ENCODE measurements at places on chromosomes 16 and 17.
A peak's percentile ranks its signal among the peaks of the same experiment; 100 is the strongest.

DNA sequence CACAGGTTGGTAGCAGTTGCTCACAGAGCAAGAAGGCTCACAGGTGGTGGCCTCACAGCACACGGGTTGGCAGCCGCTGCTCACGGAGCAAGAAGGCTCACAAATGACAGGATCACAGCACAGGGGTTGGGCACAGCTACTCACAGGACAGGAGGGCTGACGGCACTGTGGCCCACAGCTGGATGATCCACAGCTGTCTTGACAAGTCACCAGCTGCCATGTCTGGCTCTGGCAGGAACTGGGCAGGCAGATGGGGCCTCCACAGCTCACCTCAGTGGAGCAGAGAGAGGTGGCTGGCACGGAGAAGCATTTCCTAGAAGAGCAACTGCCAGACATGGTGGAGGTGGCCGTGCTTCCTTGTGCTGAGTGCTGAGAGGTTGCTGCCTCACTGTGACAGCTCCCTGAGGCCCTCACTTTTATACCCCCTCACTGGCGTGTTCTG is at the start of gene KRTAP16-1:
TSS of gene KRTAP16-1 (minus strand) at position 392 of the 442 bp plus-strand sequence. CDS start at position 336, 56 bp downstream.
- H3K36me3 ChIP-seq = no peaks in the 10 kb centered on the region
- H3K4me3 ChIP-seq = no peak within 1 kb of the TSS
- H3K4me1 ChIP-seq = no peaks in the 10 kb centered on the region
- H3K27ac ChIP-seq = no peak within 1 kb of the TSS
- DNase-seq = no peak

GRCh38 chr17:22123536-22124281 is 431.4 kb downstream of the KCNJ18 start:
- no peak for DNase-seq
- H3K4me1 ChIP-seq = no peaks in the 10 kb centered on the region
- no peak overlapping the region for H3K27ac ChIP-seq
- H3K36me3 ChIP-seq = no peaks in the 10 kb centered on the region

DNA sequence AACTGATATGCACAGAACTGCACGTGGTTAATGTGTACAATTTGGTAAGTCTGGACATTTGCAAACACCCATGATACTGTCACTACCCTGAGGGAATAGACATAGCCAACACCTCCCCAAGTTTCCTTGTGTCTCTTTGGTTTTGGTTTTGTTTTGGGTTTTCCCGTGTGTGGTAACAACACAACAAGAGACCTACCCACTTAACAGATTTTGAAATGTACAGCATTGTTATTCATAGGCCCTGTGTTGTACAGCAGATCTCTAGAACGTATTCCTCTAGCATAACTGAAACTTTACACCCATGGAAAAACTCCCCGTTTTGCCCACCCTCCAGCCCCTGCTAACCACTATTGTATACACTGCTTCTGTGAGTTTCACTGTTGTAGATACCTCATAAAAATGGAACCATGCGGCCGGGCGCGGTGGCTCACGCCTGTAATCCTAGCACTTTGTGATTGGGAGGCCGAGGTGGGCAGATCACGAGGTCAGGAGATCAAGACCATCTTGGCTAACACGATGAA is 76.3 kb upstream of the TBC1D3K start:
- H3K27me3 ChIP-seq = no peaks in the 10 kb centered on the region
- DNase-seq = no peak
- H3K4me3 ChIP-seq = no peak overlapping the region
- no peaks in the 10 kb centered on the region for H3K4me1 ChIP-seq
- no peaks in the 10 kb centered on the region for H3K36me3 ChIP-seq

DNA sequence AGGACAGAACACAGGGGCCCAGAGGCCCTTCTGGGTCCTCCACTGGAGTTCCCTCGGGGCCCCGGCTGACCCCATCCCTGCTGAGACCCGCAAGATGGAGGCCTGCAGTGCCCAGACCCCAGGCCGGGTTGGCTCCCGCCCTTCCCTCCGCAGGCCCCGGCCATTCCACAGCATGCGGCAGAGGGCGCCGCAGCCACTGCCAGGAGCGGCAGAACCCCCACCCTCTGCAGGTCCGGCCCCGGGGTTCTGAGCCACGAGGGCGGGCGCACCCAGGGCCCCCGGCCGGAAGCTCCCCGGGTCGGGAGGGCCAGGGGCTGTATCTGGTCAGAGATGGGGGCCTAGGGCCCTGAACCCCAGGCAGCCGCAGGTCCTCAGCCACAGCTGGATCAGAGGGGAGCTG is 2.4 kb upstream of the PERCC1 start:
- H3K4me3 ChIP-seq = no peak overlapping the region
- DNase-seq = no peak
- H3K27ac ChIP-seq = no peak overlapping the region
- no peaks in the 10 kb centered on the region for H3K4me1 ChIP-seq
- no peaks in the 10 kb centered on the region for H3K36me3 ChIP-seq
- H3K27me3 ChIP-seq = no peaks in the 10 kb centered on the region

- H3K4me1 ChIP-seq = no peaks in the 10 kb centered on the region
- H3K4me3 ChIP-seq = no peak overlapping the region
- H3K36me3 ChIP-seq = no peaks in the 10 kb centered on the region
- no peak for DNase-seq
- no peak overlapping the region for H3K27ac ChIP-seq
Measured at GRCh38 chr17:45764479-45764878, 19.6 kb upstream of the CRHR1 start.

- no peak overlapping the region for H3K4me3 ChIP-seq
- peak; percentile 85 for DNase-seq
- no peaks in the 10 kb centered on the region for H3K27me3 ChIP-seq
- peak overlapping the region; percentile 65 for H3K27ac ChIP-seq
- no peaks in the 10 kb centered on the region for H3K36me3 ChIP-seq
- H3K4me1 ChIP-seq = peaks cover 8% of the 10 kb centered on the region
Measured at GRCh38 chr16:73172241-73172972, 124.5 kb upstream of the ZFHX3 start.

DNA sequence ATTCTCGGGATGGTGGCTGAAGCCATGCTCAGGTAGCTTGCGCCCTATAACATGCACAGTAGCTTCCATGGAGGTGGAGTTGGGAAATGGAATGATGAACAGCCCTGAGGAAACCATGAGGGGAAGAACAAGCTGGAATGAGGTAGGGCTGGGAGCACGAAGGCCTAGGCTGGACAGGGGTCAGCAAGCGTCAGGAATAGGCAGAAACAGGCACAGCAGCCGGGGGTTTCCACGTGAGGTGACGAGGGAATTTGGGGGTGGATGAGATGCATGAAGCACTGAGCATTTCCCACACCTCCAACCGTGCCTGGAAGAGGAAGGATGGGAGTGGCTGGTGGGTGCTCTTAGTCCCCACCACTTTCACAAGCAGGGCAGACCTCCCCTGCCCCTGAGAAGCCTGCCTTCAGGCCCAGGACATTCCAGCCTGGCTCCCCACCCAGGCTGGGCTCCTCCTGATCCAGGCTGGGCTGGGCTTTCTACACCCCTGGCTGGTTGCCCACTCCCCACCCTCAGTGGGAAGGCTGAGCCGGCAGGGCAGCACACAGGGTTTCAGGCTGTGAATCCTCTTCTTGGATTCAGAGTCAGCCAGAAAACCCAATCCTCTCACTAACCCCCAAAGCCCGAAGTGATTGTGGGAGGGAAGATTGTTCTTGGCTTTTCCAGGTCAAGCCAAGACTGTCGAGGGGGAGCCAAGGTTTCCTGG is 21.9 kb downstream of the PLEKHG4 start:
- no peaks in the 10 kb centered on the region for H3K4me1 ChIP-seq
- H3K27ac ChIP-seq = peak overlapping the region; percentile 68
- H3K27me3 ChIP-seq = no peaks in the 10 kb centered on the region
- H3K4me3 ChIP-seq = no peak overlapping the region
- peak; percentile 73 for DNase-seq

DNA sequence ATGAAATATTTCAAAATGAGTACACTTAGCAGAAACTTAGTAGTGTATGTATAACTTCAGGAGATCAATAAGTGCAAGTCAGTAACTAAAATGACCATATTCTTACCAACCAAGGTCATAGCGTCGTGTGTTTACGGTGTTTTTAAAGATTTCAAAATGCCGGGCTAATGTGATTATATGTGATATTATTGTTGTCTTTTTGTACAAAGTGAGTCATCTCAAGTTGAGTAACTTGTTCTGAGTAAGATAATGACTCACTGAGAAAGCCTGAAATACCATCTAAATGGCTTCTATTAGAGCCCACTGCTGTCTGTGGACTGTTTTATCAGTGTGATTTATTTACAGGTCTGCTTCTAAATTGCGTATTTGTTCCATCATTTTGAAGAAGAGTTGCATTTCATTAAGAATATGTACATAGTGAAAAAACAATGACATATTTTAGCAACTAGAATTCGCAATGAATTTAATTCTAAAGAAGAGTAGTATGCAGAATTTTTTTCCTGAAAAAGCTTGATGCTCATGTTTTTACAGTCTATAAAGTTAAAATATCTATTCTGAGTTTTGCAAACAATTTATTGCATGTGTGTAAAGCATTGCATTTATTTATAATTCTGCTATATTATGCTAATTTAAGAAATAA is 12.7 kb downstream of the KRT12 start:
- H3K4me1 ChIP-seq = no peaks in the 10 kb centered on the region
- H3K36me3 ChIP-seq = no peaks in the 10 kb centered on the region
- DNase-seq = no peak
- no peak overlapping the region for H3K4me3 ChIP-seq

DNA sequence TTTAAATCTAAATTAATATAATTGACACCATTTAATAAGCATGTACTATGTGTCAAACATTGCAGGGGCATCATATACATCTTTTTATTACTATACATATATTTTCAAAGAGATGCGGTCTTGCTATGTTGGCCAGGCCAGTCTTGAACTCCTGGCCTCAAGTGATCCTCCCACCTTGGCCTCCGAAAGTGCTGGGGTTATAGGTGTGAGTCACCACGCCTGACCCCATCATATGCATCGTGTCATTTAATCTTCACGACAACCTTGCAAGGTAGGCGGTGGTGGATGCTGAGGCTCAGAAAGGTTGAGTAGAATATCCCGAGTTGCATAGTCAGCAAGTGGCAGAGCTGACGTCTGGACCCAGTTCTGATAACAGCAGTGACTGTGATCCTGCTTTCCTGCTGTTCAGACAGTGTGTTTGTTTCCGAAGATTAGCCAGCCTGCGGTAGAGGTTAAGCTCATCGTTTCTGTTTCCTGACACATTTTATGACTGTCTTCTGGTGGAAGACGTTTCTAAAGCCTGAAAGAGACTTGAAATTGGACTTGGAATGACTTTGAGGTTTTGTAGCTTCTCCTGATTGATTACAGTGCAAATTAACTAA is 316.6 kb downstream of the SNX29 start:
- H3K4me1 ChIP-seq = no peaks in the 10 kb centered on the region
- H3K27ac ChIP-seq = no peak overlapping the region
- no peaks in the 10 kb centered on the region for H3K36me3 ChIP-seq
- no peak overlapping the region for H3K4me3 ChIP-seq
- H3K27me3 ChIP-seq = no peaks in the 10 kb centered on the region
- DNase-seq = no peak

DNA sequence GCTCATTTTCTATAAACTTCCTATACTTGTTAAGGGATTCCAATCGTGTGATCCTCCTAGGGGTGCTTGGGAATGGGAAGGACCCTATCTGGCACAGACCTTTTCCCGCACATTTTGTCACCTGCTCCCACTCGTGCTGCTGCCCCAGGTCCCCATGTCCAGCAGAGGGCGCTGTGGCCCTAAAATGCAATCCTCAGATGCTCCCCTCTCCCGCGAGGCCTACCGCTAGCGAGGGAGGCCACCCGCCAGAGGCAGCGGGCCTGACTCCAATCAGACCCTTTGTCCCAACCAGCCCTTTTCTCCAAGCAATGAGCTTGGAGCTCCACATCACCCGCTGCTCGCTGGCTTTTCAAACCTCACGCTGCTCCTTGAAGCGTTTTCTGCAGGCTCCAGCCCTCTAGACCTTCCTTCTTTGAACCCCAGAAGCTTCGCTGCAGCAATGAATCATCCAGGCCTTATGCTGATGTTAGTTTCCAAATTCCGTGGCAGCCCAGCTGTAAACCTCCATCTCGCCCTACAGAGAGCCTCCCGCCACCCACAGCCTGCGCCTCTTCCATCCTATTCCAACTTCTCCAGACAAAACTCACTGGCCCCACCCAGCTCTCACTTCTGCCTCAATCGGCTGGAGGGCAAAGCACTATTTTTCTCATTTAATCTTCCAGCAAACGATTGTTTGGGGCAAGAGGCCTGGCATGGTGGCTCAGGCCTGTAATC is 23.6 kb upstream of the FZD2 start:
- H3K36me3 ChIP-seq = no peaks in the 10 kb centered on the region
- no peaks in the 10 kb centered on the region for H3K27me3 ChIP-seq
- no peak overlapping the region for H3K4me3 ChIP-seq
- peak; percentile 87 for DNase-seq

GRCh38 chr17:34113089-34113488 is 142.0 kb upstream of the CCL2 start:
- no peaks in the 10 kb centered on the region for H3K27me3 ChIP-seq
- no peak overlapping the region for H3K27ac ChIP-seq
- H3K4me3 ChIP-seq = no peak overlapping the region
- DNase-seq = no peak
- H3K36me3 ChIP-seq = no peaks in the 10 kb centered on the region

DNA sequence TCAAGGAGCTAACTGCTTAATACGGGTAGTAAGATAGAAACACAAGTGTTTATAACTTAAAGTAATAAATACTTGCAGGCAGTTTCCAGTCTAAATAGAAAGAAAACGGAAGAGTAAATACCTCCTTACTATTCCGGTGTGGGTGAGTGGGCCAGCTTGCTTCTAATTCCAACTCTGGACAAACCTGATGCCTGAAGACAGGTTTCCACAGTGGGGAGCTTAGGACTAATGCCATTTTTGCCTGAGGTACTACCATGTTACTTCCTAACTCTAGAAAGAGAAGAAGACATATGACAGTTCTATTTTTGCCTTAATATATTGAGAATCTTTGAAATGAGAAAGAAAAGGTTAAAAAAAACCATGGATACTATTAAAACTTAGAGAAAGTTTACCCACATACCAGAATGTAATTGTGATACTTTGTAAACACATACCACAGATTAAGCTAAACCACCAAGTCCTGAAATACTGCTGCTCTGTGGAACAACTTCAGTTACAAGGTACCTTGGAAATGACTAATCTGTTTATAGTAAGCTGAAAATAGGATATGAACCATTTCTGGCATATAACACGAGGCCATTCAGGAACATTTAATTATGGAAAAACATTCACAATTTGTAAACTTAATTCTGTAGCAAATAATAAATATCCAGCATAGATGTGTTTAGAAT is 70.2 kb downstream of the ZZEF1 start:
- no peaks in the 10 kb centered on the region for H3K36me3 ChIP-seq
- H3K27ac ChIP-seq = no peak overlapping the region
- no peaks in the 10 kb centered on the region for H3K27me3 ChIP-seq
- DNase-seq = no peak
- no peaks in the 10 kb centered on the region for H3K4me1 ChIP-seq

DNA sequence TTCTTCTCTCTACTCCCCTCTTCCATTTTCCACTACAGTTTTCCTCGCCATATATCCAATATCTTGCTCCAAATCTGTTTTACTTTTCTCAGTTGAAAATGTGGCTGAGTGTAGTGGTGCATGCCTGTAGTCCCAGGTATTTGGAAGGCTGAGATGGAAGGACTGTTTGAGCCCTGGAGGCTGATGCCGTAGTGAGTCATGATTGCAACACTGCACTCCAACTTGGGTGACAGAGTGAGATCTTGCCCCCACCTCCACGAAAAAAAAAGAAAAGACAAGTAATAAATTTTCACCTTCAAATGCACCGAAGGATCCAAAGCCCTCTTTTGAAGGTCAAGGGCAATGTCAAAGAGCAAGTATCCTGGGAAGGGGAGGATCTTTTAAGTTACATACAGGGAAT is 592.3 kb downstream of the TMEM114 start:
- H3K36me3 ChIP-seq = no peaks in the 10 kb centered on the region
- H3K27me3 ChIP-seq = no peaks in the 10 kb centered on the region
